ENCODE measurements at places on chromosomes 7 and 10. TPM values are rescaled to one million over a fixed set of nuclear protein-coding genes. Genes with fewer than 3 reads are reported as not detected.

TMEM213 gene
- not detected for total RNA-seq

SMNDC1 gene
- 56.6 TPM for total RNA-seq

GRCh38 chr7:142800699-142801260 lies 30.0 kb downstream of the PRSS2 start:
- DNase-seq: no peak

- DNase-seq: no peak
Measured at GRCh38 chr7:27159266-27160144, 3.0 kb upstream of the HOXA7 start.

DNA sequence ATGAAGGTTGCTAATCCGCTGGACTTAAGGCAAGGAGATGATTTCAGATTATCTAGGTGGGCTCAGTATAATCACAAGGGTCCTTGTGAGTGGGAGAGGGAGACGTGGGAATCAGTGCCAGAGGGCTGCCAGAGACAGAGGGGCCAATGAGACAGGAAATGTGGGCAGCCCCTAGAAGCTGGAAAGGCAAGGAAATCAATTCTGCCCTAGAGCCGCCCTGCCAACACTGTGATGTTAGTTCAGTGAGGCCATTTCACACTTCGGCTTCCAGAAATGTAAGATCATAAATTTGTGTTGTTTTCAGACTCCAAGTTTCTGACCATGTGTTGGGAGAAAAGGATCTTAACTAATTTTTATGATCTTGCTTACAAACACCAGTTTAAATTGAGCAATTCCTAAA lies 3.6 kb upstream of the GPNMB start:
- no peak for DNase-seq

DNA sequence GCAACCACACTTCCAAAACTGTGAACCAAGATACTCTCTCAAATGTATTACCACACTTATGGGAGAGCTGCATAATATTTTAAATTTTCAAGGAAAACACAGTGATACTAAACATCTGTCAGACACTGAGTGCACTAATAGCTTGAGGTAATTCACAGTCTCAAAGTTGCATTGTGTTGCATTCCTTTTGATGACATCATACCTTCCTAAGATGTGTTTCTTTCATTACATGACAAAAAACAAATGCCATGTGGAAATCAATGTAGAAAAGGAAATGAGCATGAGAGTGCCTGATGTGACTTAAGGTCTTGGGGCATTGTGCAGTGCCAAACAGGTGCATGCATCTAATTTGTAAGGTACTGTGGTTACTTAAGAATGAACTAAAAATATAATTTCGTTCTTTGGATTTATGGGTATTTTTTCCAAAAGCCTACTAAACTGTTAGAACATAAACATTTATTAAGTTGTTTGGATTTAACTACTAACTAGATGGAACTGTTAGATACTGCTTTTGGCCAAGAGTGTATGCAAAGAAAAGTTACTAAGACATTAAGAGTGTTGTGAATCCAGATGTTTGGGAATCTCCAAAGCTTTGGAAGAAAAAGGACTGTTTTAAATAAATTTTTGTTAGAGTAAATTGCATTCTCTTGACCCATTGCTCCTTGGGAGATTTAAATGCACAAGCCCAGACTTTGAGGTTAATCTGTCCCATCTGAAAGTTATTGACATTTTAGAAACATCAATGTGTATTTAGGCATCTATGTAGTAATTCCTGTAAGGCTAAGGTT lies 496.2 kb upstream of the SEMA3D start:
- DNase-seq: no peak

GRCh38 chr7:147971606-147972110 lies 618.9 kb upstream of the C7orf33 start:
- DNase-seq: no peak

DNA sequence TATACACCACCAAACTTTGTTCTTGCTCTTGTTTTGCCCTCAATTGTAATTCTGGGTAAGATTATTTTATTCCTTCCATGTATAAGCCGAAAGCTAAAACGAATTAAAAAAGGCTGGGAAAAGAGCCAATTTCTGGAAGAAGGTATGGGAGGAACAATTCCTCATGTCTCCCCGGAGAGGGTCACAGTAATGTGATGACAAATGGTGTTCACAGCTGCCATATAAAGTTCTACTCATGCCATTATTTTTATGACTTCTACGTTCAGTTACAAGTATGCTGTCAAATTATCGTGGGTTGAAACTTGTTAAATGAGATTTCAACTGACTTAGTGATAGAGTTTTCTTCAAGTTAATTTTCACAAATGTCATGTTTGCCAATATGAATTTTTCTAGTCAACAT lies 12.5 kb upstream of the CFAP69 start:
- no peak for DNase-seq

GRCh38 chr7:129875745-129876411 lies 76.9 kb downstream of the UBE2H start:
- DNase-seq: no peak

DNA sequence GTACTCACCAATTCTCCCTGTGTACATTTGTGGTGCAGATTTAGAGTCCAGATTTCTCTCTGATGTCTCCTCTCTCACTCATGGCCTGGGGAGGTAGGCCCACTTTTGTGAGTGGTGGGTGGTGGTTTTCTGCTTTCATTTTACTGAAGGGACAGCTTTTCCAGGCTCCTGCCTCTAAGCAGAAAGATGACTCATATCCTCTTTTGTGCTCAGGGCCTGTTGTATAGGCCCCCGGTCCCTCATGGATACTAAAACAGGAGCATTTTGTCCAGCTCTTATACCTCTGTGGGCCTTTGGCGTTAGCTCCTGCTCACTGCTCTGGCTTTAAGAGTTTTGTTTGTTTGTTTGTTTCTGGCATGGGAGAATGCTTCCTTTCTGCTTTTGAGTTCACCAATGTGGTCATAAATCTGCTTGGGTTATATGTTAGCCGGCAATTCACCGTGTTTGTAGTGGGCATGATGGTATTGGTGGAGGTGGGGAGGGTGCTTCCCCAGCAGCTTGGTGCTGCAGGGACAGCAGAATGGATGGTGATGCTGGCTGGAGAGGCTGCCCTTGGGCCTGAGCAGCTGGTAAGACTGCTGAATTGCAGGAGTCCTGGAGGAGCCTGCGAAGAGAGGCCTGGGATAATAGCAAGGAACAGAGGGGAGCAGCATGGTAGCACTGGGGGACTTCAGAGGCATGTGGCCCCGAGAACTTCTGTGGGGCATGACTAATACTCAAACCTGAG lies 468.7 kb downstream of the RPS24 start:
- no peak for DNase-seq

DNA sequence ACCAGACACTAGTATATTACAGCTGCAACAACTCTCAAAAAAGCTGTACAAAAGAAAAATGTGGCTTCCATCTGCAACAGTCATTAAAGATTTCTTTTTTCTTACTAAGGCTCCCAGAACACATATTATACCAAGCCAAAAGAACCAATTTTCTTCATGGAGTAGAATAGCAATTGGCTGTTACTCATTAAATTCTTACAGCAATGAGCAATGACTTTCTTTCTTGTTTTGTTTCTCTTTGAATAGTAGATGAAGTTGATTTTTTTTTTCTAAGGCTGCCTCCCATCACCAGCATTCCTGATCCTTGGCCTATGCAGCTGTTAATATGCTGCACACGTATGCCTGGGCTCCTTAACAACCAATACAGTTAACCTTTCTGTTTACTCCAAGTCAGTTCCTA lies 36.6 kb upstream of the SPOCK2 start:
- no peak for DNase-seq

GRCh38 chr10:11013836-11014235 lies 3.8 kb upstream of the CELF2 start:
- no peak for DNase-seq

- DNase-seq: peak; percentile 86
Measured at GRCh38 chr7:100469227-100470044, 5.4 kb upstream of the SPACDR start.

- DNase-seq: no peak
Measured at GRCh38 chr7:91784469-91784868, 96.0 kb downstream of the MTERF1 start.

All from activated T-cell treated with anti-CD3 and anti-CD28 coated beads, Interleukin-2, amount 50 U/mL, for 4 hours (primary cell).